Esophagus muscularis mucosa (tissue), 4 donors: ENCODE measurements at places on chromosomes 5 and 9.

GRCh38 chr9:136204145-136204805 lies 653 bp downstream of the LHX3 start:
- no peak for DNase-seq

DNA sequence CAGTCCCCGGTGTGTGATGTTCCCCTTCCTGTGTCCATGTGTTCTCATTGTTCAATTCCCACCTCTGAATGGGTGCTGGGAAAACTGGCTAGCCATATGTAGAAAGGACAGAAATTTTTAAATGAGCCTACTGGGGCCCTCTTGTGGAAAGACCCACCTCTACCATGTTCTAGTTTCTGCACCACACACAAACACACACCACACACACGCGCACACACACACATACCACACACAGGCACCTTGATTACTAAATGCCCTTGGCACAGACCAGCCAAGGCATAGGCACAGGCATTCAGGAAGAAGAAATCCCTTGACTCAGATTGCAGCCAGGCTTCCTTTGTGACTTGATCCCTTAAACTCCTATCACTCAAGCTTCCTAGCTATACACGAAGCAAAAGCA lies 60.5 kb downstream of the SIL1 start:
- no peak for DNase-seq

- DNase-seq = no peak
Observed at GRCh38 chr9:73869264-73869663, 627.9 kb upstream of the RORB start.

GRCh38 chr9:98168941-98169488 lies 23.4 kb downstream of the CORO2A start:
- DNase-seq = no peak

- DNase-seq = no peak
Observed at GRCh38 chr9:133715866-133716563, 22.1 kb downstream of the SARDH start.
